ENCODE measurements at places on chromosomes 13 and 19.

DNA sequence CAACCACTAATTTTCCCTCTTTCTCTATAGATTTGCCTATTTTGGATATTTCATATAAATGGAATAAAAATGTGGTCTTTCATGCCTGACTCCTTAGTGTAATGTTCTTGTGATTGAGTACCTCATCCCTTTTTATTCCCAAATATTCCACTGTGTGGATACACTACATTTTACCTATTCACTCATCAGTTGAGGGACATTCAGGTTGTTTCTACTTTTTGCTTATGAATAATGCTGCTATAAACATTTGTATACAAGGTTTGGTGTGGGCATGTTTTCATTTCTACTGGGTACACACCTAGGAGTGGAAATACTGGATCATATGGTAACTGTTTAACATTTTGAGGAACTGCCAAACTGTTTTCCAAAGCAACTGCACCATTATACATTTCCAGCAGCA lies 5.1 kb upstream of the WBP4 start:
- no peak for DNase-seq

- DNase-seq: no peak
These were observed 16.0 kb upstream of the SEMA6B start for GRCh38 chr19:4575267-4576015.

DNA sequence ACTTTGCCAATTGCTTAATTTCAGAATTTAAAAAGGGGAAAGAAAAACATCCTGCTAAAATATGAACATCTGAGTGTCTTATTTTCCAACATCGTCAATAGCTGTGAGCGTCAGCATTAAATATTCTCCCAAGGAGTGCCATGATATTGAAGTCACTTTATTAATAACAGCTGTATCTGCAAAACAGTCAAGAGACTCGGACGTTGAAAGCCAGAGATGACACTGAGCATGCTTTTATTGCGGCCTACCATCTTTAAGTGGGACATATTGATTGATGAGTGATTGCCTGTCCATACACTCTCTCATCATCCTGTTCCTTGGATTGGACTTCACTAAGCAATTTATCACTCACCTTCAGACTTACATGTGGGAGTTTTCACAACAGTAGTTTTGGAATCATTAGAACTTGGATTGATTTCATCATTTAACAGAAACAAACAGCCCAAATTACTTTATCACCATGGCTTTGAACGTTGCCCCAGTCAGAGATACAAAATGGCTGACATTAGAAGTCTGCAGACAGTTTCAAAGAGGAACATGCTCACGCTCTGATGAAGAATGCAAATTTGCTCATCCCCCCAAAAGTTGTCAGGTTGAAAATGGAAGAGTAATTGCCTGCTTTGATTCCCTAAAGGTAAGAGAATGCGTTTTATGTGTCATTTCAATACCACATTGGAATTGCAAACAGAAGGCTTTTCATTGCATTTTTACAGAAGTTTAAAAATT lies 53.8 kb downstream of the MBNL2 start:
- DNase-seq: no peak

GRCh38 chr13:70622796-70623195 lies 514.5 kb upstream of the KLHL1 start:
- no peak for DNase-seq

DNA sequence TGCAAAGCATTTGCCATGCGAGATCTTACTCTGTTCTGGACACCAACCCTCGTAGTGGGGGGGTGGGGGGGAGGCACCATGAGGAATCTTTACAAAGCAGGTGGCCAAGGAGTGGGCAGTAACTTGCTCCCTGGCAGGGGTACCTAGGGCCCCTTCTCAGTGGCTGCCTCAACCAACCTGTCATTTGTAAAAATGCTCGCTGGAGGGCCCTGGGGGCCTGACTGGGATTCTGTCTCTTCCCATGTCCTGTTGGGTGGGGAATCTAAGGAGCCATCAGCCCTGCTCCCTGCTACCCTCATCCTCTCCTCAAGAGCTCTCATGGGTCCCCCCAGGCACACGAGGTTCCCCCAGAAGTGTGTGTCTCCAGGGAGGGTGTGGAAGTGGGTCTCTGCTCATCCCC lies 1.5 kb downstream of the KCNN1 start:
- DNase-seq: no peak

DNA sequence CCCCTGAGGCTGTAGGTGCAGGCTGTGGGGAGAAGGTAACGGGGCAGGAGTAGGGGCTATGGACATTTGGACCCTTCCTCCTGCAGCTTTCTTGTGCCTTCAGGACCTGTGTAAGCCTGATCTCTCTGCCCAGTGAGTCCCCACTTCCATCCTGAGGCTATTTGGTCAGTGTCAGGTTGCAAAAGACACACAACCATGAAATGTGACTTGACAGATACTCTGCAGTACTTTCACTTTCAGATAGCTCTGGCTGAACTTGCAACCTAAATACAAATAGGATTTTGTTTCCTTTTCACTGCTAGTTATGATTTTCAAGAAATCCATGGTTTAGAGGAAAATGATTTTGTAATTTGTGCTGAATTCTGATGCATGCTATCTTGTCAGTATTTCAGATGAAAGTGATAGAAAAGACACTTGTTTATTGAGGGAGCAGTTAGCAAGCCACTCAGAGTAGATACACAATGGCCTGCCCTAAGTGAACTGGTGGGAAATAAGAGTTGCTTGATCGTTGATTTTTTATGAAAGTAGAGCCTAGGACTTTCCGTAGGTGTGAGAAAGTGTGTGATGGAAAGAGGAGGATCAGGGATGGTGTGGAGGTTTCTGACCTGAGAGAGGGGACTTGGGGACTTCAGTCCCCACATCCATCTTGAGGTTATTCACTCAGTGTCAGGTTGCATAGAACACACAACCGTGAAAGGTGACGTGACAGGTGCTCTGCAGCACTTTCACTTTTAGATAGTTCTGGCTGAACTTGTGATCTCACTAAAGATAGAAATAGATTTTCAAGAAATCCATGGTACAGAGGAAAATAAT lies 18.1 kb upstream of the EID2 start:
- no peak for DNase-seq
